ENCODE measurements at places on chromosomes 4 and X.
A peak's percentile ranks its signal among the peaks of the same experiment; 100 is the strongest.

GRCh38 chrX:24862343-24862742 is 153.4 kb downstream of the ARX start:
- DNase-seq = no peak

GRCh38 chrX:134002921-134003615 is 17.7 kb upstream of the GPC3 start:
- no peak for DNase-seq

DNA sequence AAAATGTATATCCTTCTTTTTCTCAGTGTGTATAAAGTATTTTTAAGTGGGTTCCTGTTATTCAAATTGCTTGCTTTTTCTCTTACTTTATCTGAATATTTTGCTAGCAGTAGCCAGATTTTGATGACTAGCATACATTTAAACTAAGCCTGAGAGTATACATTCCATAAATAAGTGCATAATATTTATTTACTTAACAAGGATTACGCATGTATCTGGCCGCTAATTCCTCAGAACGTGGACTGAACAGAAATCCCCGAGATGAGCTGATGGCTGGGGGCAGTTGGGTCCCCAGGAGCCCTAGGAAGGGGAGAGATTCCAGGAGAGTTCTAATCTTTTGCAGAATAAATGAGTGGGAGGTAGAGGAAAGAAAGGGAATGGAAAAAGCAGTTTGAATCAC is 91.0 kb downstream of the PHOX2B start:
- DNase-seq = no peak

- no peak for DNase-seq
These were observed 262.0 kb downstream of the COL25A1 start for GRCh38 chr4:109040441-109040840.

DNA sequence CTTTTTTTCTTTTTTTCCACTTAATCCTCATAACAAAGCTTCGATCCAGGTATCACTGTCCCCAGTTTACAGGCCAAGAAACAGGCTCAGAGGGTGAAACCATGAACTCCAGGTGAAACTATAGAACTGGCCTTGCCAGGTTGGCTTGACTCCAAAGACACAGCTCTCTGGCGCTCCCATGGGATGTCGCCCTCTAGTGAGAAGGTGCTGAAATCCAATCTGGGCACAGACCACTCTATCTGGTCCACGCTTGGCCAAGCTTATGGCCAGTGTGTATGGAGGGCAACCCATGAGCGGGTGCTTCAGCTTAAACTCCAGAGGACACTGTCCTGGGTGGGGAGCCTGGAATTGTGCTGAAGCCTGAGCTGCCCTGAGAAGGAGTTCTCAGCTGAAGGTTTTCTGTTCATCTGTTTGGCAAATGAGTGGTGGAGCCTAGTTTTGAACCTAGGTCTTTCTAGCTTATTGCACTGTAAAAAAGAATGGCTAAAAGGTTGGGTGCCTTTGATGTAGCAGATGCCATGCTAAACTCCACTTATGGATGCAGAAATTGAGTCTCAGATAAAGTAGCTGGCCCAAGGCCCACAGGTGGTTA is 70.5 kb downstream of the SEL1L3 start:
- peak; percentile 56 for DNase-seq

GRCh38 chrX:50871922-50872453 is 38.5 kb upstream of the BMP15 start:
- no peak for DNase-seq

DNA sequence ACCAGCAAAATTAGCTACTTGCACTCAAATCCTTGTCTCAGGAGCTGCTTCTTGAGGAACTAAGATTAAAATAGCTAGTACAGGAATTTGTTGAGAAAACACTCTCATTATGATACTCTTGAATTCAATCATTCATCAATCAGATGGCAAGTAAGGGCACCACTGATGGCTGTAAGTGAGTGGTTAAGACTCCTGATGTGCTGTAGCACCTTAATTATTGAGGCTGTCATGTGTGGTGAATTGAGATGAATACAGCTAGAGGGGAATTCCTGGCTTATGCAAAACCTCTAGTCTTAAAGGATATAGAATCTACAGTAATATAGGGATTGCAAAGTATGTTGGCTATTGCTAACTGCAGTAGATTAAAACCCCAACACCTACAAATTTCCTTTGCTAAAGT is 509.1 kb downstream of the IQCM start:
- no peak for DNase-seq
